ENCODE measurements at places on chromosomes 1 and 21. TPM values are rescaled to one million over a fixed set of nuclear protein-coding genes. Genes with fewer than 3 reads are reported as not detected.

DNA sequence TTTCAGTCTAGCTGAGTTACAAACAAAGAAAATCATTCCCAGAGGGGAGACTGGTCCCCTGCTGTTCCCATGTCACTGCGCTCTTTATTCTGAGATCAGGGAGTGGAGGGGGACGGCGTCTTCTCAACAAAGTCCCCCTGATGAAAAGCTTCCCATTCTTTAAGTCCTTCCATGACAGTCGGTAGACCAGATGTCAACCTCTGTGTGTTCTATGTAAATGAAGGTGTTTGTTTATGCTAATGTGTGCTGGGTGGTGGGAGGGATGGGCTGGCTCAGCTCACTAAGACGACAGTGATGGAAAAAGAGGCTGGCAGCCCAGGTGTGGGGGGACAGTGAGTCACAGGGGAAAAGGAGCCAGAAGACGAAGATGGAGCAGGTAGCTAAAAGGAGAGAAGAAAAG, 148.2 kb upstream of the KLHDC7A start:
- peaks cover 5% of the 10 kb centered on the region for H3K4me1 ChIP-seq
- no peak overlapping the region for H3K4me3 ChIP-seq
- no peaks in the 10 kb centered on the region for H3K36me3 ChIP-seq
- H3K27ac ChIP-seq = no peak overlapping the region
- H3K27me3 ChIP-seq = no peaks in the 10 kb centered on the region

- DNase-seq = peak; percentile 92
- H3K4me3 ChIP-seq = peak overlapping the region; percentile 63
- peak overlapping the region; percentile 46 for H3K27ac ChIP-seq
Measured at GRCh38 chr1:9687120-9687873, 35.8 kb downstream of the PIK3CD start.

DNA sequence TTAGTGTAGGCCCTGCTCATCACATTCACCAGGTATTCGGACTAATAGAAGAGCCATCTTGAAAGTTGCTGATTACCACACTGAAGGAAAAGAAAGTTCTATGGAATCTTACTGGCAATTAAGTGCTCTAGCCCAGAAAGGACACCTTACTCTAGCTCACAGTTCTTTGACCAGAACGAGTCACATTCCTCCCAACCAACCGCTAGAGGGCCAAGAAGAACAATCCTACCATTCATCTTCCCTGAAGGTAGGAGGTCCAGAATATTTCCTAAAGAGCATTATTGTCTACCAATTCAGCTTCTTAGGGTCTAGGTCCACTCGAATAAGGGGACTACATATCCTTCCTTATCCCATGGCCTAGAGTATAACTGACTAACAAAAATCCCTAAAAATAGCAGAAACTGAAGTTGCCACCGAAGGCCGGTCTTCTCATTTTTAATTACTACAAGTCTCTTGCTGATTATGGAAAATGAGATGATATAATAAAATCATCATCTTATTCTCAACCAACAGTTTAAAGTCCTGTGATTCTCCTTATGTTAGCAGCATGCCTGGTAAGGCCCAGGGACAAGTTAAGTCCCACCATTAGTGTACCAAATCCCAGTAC, 2.7 kb upstream of the FMO1 start:
- H3K4me3 ChIP-seq = no peak overlapping the region
- no peaks in the 10 kb centered on the region for H3K36me3 ChIP-seq
- peak; percentile 37 for DNase-seq

DNA sequence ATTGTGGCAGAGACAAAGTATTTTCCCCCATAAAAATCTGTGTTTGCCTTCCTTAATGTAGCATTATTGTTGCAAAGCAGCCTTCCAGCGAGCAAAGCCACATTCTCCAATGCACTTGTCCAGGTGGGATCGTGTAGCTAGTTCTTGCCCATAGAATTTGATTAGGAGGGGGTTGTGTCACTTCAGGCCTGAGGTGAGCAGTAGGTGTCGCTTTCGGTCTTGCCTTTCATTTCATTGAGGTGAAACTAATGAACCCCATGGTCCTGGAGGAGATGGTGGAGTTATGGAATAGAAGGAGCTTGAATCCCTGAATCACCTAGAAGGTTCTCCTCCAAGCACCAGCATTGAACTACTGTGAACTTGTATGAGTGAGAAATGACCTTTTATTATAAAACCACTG, 318.9 kb upstream of the PBX1 start:
- H3K4me3 ChIP-seq = no peak overlapping the region
- no peak overlapping the region for H3K27ac ChIP-seq
- H3K4me1 ChIP-seq = no peaks in the 10 kb centered on the region
- no peak for DNase-seq
- no peaks in the 10 kb centered on the region for H3K27me3 ChIP-seq

DNA sequence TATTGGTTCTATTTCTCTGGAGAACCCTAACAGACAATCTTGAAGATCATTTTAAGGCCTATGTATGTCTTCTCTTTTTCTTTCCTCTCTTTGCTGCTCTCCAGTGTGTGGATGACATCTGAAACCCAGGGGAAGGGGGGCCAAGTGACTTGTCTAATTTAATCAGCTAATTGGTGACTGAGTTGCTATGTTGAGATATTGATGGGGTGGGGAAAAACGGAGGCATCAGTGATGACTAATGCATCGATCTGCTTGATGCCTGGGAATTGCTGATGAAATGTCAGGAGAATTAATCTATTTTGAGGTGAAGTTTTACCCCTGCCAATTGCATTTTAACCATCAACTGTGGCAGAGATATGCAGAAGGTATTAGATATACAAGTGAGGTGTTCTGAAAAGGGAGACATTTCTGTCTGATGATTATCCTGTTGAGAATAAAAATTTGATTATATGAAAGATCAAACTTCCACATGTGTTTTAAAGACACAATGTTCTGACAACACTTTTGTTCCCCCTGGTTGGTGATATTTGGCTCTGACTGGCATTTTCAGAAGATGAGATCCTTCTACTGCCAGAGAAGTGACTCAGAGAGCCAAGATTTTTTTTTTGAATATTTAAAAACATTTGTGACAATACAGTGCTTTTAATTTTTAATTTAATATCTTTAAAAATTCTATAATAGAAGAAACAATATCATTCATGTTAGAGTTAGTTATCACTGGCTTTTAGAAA, 18.7 kb upstream of the PTGFR start:
- H3K4me3 ChIP-seq = no peak overlapping the region
- DNase-seq = no peak
- no peaks in the 10 kb centered on the region for H3K36me3 ChIP-seq
- H3K27me3 ChIP-seq = no peaks in the 10 kb centered on the region

DNA sequence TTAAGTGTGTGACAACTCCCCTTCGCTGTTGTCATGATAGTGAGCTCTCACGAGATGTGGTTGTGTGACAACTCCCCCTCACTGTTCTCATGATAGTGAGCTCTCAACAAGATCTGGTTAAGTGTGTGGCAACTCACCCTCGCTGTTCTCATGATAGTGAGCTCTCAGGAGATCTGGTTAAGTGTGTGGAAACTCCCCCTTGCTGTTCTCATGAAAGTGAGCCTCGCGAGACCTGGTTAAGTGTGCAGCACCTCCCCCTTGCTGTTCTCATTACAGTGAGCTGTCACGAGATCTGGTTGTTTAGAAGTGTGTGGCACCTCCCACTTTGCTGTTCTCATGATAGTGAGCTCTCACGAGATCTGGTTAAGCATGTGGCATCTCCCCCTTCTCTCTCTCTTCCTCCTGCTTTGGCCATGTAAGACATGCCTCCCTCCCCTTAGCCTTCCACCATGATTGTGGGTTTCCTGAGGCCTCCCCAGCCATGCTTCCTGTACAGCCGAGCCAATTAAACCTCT, 25.1 kb upstream of the LSS start:
- no peaks in the 10 kb centered on the region for H3K4me1 ChIP-seq
- no peaks in the 10 kb centered on the region for H3K27me3 ChIP-seq
- no peak overlapping the region for H3K27ac ChIP-seq
- H3K36me3 ChIP-seq = peaks cover 70% of the 10 kb centered on the region

DNA sequence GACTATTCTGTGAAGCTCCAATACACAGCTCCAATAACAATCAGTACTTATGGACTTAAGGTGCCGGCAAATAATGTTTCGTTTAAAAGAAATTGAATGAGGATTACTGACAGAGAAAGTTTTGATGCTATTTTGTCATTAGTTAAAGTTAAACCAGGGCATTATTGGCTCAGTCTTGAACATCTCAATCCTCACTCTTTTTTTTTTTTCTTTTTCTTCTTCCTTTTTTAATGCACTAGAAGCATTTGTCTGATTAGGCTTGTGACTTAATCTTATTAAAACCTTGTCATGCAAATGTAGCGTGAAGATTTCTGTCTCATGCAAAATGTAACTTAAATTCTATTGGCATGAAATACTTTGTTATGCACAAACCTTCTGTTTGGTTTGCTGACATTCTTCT, 346.8 kb upstream of the ADGRL2 start:
- H3K36me3 ChIP-seq = no peaks in the 10 kb centered on the region
- no peak overlapping the region for H3K4me3 ChIP-seq
- no peak for DNase-seq
- H3K4me1 ChIP-seq = no peaks in the 10 kb centered on the region

GRCh38 chr1:101399222-101399621, 162.4 kb downstream of the S1PR1 start:
- H3K4me3 ChIP-seq = no peak overlapping the region
- H3K27me3 ChIP-seq = no peaks in the 10 kb centered on the region
- H3K4me1 ChIP-seq = no peaks in the 10 kb centered on the region

DNA sequence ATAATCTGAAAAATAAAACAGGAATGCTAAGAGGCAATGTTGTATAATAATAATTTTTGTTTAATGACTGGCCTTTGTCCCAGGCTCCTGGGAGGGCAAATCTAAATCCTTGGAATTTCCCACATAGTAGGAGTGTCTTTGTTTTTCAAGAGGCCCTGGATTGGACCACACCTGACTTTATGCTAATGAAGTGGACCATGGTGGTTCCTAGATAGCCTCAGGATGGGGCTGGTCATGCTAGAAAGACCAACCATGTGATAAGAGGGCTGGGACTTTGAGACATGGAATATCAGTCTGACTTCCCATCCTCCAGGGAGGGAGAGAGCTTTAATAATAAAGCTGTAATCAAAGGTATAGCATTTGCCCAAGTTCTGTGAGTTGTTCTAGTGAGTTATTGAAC, 138.2 kb upstream of the RAB4A start:
- no peaks in the 10 kb centered on the region for H3K36me3 ChIP-seq
- no peaks in the 10 kb centered on the region for H3K4me1 ChIP-seq
- DNase-seq = no peak
- H3K27me3 ChIP-seq = no peaks in the 10 kb centered on the region
- H3K4me3 ChIP-seq = no peak overlapping the region

DNA sequence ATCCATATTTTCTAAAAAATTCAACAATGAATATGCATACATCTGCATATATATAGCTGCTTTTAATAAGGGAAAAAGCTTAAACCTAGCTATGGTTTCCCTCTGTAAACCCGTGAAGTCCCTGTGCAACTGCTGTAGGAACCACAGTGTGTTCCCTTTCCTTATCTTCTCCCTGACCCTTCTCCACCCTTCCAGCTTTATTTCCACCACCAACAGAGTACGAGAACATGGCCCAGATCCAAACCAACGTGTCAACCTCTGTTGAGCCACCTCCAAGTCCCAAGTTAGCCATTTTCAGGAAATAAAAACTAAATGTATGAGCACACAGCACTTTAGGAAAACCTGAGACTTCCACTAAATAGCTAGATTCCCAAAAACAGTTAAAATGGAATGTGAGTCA, 20.3 kb downstream of the SUSD4 start:
- DNase-seq = no peak
- no peaks in the 10 kb centered on the region for H3K36me3 ChIP-seq
- H3K4me3 ChIP-seq = no peak overlapping the region
- peaks cover 5% of the 10 kb centered on the region for H3K4me1 ChIP-seq

DNA sequence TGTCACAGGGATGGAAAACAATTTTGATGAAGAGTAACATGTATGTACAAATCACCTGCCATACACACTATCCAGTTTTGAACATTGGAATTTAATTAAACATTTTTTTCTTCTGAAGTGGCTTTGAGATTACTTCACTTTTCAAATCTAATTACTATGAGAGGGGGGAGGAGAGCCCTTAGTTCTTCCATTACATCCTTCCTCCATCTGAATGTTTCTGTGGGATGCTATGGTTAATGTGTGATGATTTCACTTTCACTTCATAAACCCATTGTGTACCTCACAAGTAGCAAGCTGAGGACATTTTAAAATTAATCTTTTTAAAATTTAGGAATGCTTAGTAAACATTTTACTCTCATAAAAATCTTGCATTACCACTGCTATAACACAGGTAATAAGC, 156.9 kb downstream of the RUNX1 start:
- H3K27ac ChIP-seq = peak overlapping the region; percentile 95
- H3K27me3 ChIP-seq = no peaks in the 10 kb centered on the region
- peak overlapping the region; percentile 81 for H3K4me3 ChIP-seq
- peaks cover 7% of the 10 kb centered on the region for H3K4me1 ChIP-seq

DNA sequence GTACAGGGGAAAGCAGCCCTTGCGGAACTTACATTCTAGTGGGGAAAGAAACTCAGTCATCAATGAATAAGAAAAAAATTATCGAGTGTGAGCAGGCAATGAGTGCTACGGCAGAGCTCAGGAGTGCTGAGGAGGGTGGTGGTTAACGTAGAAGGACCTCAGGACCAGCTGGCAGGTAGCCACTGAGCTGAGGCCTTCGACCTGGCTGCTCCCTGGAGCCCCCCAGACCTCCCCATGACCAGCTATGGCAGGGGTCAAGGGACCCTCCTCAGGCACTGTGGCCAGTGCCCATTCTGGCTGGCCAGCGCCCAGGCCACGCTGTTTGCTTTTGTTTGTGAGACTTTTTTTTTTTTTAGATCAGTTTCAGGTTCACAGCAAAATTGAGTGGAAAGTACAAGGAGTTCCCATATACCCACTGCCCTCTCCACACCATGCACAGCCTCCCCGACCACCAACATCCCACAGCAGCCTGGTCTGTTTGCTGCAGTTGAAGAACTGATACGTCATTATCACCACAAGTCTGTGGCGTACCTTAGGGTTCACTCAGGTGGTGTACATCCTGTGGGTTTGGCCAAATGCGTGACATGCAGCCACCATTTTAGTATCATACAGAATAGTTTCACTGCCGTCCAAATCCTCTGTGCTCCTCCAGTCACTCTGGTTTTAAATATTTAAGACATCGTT, 11.8 kb upstream of the TTC22 start:
- H3K4me1 ChIP-seq = no peaks in the 10 kb centered on the region
- H3K27me3 ChIP-seq = no peaks in the 10 kb centered on the region
- H3K27ac ChIP-seq = no peak overlapping the region
- no peak overlapping the region for H3K4me3 ChIP-seq
- DNase-seq = no peak

GRCh38 chr1:104056786-104057185, 307.1 kb downstream of the AMY1C start:
- no peaks in the 10 kb centered on the region for H3K27me3 ChIP-seq
- H3K4me3 ChIP-seq = no peak overlapping the region
- DNase-seq = no peak
- H3K27ac ChIP-seq = no peak overlapping the region

Gene PRELP
- polyA plus RNA-seq = 0.26 TPM

Gene CHI3L2
- 0.97 TPM for polyA plus RNA-seq

Gene TMCC2
- 5.3 TPM for polyA plus RNA-seq

Gene FCRL1
- polyA plus RNA-seq = not detected

Gene UBE2Q1
- polyA plus RNA-seq = 12.5 TPM

Gene GJA5
- polyA plus RNA-seq = not detected

Gene BRINP2
- polyA plus RNA-seq = 0.12 TPM

Gene GNG5
- polyA plus RNA-seq = 67.0 TPM

Gene GSTM1
- not detected for polyA plus RNA-seq

Gene WDR64
- not detected for polyA plus RNA-seq

Data from SK-N-SH (cell line).